SJSA1 (cell line): ENCODE measurements at places on chromosomes 4 and X.

GRCh38 chr4:38717604-38718003 is 53.6 kb downstream of the KLF3 start:
- H3K36me3 ChIP-seq, result no peaks in the 10 kb centered on the region
- DNase-seq, result no peak
- H3K4me3 ChIP-seq, result no peak overlapping the region

DNA sequence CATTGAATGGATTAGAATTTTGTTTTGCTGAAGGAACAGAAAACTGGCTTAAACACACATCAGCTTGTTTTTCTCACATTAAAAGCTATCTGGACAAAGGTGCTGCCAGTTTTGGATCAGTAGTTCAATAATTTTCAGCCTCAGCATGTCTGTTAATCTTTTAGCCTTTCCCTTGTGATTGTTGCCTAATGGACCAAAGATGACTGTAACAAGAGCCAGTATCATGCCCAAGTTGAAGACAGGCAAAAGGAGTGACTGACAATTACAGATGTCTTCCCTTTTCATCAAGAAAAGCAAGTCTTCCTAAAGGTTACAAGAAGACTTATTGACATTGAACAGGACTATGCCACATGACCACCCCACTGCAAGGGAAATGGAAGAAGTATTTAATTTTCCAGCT is 419.7 kb downstream of the MAPK10 start:
- no peak overlapping the region for H3K27ac ChIP-seq
- H3K4me3 ChIP-seq, result no peak overlapping the region
- H3K4me1 ChIP-seq, result no peaks in the 10 kb centered on the region
- DNase-seq, result no peak
- H3K27me3 ChIP-seq, result no peaks in the 10 kb centered on the region
- H3K36me3 ChIP-seq, result no peaks in the 10 kb centered on the region

DNA sequence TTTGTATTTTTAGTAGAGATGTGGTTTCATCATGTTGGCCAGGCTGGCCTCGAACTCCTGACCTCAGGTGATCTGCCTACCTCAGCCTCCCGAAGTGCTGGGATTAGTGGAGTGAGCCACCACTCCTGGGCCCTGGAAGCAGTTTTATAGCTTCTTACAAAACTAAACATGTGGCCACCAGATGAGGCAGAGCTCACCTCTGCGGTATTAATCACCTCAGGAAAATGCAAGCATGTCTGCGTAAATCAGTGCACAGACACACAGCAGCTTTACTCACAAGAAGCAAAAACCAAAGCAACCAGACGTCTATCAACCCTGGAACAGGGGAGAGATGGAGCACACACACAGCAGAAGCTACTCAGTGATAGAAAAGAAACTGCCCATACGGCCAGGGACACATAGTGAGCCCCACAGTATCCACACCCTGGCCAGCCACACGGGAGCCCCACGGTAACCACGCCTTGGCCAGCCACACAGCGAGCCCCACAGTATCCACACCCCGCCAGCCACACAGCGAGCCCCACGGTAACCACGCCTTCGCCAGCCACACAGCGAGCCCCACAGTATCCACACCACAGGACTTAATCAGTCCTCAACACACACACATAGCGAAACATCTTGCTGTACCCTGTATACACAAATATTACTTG is 30.2 kb downstream of the PPP2R3B start:
- H3K4me3 ChIP-seq, result no peak overlapping the region
- no peak for DNase-seq
- no peaks in the 10 kb centered on the region for H3K4me1 ChIP-seq

GRCh38 chr4:2102045-2102883 is 43.1 kb downstream of the NAT8L start:
- no peaks in the 10 kb centered on the region for H3K4me1 ChIP-seq
- H3K27ac ChIP-seq, result no peak overlapping the region
- DNase-seq, result no peak
- H3K36me3 ChIP-seq, result no peaks in the 10 kb centered on the region
- H3K4me3 ChIP-seq, result no peak overlapping the region

DNA sequence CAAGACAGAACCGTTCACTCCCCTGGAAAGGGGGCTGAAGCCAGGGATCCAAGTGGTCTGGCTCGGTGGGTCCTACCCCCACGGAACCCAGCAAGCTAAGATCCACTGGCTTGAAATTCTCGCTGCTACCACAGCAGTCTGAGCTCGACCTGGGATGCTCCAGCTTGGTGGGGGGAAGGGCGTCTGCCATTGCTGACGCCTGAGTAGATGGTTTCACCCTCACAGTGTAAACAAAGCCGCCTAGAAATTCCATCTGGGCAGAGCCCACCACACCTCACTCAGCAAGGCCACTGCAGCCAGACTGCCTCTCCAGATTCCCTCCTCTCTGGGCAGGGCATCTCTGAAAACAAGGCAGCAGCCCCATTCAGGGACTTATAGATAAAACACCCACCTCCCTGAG is 13.4 kb upstream of the PBDC1 start:
- H3K36me3 ChIP-seq, result no peaks in the 10 kb centered on the region
- H3K27me3 ChIP-seq, result no peaks in the 10 kb centered on the region
- no peaks in the 10 kb centered on the region for H3K4me1 ChIP-seq
- H3K4me3 ChIP-seq, result no peak overlapping the region

- DNase-seq, result no peak
- H3K27me3 ChIP-seq, result no peaks in the 10 kb centered on the region
- no peaks in the 10 kb centered on the region for H3K36me3 ChIP-seq
- H3K4me3 ChIP-seq, result no peak overlapping the region
Measured at GRCh38 chr4:87152310-87153041, 67.9 kb downstream of the KLHL8 start.

DNA sequence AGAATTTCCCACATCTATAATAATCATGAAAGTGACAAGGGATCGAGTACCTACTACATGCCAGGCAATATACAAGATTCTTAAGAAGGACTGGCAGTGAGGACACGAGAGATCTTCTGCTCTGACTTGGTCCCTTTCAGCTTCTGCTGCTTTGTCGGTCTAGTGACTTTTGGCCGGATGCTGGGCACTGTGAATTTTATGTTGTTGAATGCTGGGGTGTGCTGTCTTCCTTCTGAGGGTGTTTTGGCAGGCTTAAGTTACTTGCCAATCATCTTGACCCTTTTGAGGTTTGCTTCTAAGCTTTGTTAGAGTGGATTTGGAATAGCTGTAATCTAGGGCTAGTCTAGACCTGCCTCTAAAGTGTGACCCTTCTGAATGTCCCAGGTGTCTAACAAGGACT is 23.5 kb downstream of the NAT8L start:
- H3K27me3 ChIP-seq, result no peaks in the 10 kb centered on the region
- no peak for DNase-seq
- no peaks in the 10 kb centered on the region for H3K4me1 ChIP-seq
- H3K4me3 ChIP-seq, result no peak overlapping the region

DNA sequence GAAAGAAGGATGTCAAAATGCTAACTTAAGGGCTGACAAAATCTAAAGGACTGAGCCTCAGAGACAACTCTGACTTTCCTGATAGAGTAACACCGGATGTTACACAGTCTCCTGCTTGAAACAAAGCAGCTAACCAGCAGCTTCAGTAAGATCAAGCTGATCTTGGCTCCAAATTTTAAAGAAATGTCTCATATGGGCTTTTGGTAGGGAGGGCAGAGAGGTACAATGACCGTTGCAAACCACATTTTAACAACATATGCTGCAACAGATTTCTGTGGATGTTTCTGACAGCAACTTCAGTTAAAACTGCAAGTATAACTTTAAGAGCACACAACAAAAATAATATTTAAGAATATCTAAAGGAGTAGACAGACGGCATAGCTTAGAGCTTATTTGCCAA is 9.1 kb downstream of the RPGR start:
- no peaks in the 10 kb centered on the region for H3K27me3 ChIP-seq
- no peak overlapping the region for H3K27ac ChIP-seq
- no peak overlapping the region for H3K4me3 ChIP-seq
- no peak for DNase-seq
- no peaks in the 10 kb centered on the region for H3K36me3 ChIP-seq

GRCh38 chr4:15158406-15159091 is 156.3 kb downstream of the CPEB2 start:
- no peaks in the 10 kb centered on the region for H3K27me3 ChIP-seq
- no peak overlapping the region for H3K4me3 ChIP-seq

GRCh38 chr4:8648816-8649630 is 56.5 kb downstream of the CPZ start:
- no peaks in the 10 kb centered on the region for H3K36me3 ChIP-seq
- no peak overlapping the region for H3K4me3 ChIP-seq
- H3K4me1 ChIP-seq, result no peaks in the 10 kb centered on the region
- H3K27ac ChIP-seq, result no peak overlapping the region
- DNase-seq, result peak; percentile 13

DNA sequence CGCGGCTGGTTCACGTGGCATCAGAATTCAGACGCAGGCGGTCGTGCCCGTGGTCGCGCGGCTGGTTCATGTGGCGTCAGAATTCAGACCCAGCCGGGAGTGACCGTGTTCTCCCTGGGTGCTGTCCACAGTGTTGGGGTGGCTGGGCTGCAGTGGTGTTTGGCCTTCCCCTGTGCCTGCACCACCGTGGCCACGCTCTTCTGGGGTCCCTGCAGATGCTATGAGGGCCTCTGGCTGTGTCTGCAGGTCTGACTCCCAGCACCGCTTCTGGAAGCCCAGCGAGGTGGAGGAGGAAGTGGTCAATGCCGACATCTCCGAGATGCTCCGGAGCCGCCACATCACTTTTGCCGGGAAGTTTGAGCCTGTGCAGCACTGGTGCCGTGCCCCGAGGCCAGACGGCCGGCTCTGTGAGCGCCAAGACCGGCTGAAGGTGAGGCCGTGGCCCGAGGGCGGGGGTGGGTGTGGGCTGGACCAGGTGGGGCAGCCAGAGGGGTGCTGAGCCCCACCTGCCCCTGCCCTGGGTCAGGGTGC is 26.4 kb downstream of the NKX1-1 start:
- no peaks in the 10 kb centered on the region; the same call in 1 of the 2 replicates for H3K36me3 ChIP-seq
- DNase-seq, result no peak
- H3K27ac ChIP-seq, result no peak overlapping the region
- no peak overlapping the region for H3K4me3 ChIP-seq
- H3K4me1 ChIP-seq, result no peaks in the 10 kb centered on the region

DNA sequence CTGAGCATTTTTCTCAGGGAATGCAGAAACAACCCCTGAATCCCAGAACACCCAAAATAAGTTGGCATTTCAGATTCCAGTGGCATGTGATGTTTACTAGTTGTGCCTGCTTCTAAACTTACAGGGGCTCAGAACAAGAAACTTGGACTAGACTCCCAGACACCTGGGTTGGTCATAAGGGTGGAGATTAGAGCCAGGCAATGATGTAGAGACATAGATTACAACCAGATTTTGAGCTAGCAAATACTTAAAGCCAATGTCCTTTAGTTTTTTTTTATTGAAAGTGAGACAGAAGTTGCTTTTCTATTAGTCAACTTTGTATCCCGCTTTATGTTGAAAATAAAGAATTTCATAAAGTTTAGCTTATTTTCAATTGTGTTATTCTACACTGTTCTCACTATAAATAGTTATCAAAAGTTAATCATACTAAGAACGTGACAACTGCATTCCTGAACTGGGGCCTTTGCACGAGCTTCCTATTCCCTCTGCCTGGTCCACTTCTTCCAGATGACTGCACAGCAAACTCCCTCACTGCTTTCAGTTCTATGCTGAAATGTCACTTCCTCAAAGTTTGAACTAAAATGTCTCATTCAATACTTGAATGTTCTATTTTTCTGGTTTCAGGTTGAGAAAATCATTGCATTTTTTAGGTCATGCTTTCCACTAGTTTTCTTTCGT is 224.7 kb upstream of the PPP1R2C start:
- H3K36me3 ChIP-seq, result no peaks in the 10 kb centered on the region
- no peak for DNase-seq
- H3K27me3 ChIP-seq, result no peaks in the 10 kb centered on the region
- no peak overlapping the region for H3K27ac ChIP-seq

GRCh38 chr4:185716577-185717376 is 95.2 kb downstream of the SORBS2 start:
- H3K27ac ChIP-seq, result no peak overlapping the region
- no peak for DNase-seq
- H3K36me3 ChIP-seq, result no peaks in the 10 kb centered on the region
- no peak overlapping the region for H3K4me3 ChIP-seq
- no peaks in the 10 kb centered on the region for H3K27me3 ChIP-seq
- no peaks in the 10 kb centered on the region for H3K4me1 ChIP-seq

DNA sequence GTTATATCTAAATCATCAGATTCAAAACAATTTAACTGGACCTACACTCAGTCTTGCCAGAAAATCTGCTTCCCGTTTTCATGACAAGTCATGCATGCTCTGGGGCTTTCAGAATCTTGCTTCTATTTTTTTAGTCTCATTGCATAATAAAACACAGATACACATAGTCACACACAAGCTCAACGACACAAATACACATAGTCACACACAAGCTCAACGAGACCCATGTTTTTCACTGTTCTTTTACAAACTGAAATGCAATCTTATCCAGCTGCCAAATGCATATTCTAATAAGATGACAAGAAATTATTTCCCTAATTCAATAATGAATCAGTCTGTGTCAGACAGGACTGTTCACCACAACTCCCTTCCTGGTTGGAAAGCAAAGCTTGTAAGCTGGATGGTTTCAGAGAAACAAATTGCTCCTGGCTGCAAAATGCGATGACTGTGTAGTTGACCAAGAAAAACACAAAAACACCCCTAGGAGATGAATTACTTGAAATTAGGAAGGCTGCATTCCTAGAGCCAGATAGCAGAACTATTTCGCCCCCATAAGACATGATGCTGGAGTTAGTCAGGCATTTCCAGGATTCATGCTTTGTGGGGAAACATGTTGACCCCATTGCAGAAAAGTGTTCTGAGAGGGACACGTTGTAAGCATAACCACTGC is 208.7 kb downstream of the CHIC2 start:
- H3K4me1 ChIP-seq, result no peaks in the 10 kb centered on the region
- H3K36me3 ChIP-seq, result no peaks in the 10 kb centered on the region
- no peak overlapping the region for H3K4me3 ChIP-seq
- H3K27ac ChIP-seq, result no peak overlapping the region
- no peak for DNase-seq

GRCh38 chr4:100632163-100632562 is 114.3 kb upstream of the EMCN start:
- H3K27ac ChIP-seq, result no peak overlapping the region
- H3K4me3 ChIP-seq, result no peak overlapping the region
- H3K4me1 ChIP-seq, result no peaks in the 10 kb centered on the region
- H3K36me3 ChIP-seq, result no peaks in the 10 kb centered on the region
- H3K27me3 ChIP-seq, result no peaks in the 10 kb centered on the region
- DNase-seq, result no peak

DNA sequence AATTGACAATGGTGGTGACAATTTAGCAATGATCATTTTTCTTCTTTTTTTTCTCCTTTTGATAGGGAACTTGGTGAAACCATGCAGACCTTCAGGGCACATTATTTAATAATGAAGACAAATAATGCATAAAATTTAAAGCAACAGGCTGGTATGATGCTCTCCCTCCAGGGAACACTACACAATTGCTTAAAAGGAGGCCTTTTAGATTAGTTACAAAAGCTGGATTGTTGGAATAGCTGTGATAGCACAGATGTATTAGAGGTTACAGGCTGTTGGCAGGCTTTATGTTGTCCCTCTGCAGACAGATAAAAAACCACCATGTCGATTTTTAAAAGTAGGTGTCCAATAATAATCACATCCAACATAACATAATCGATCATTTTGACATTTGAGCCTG is 307.0 kb downstream of the ADGRL3 start:
- H3K4me1 ChIP-seq, result no peaks in the 10 kb centered on the region
- no peaks in the 10 kb centered on the region for H3K36me3 ChIP-seq
- no peak overlapping the region for H3K4me3 ChIP-seq
- H3K27me3 ChIP-seq, result no peaks in the 10 kb centered on the region
